ENCODE measurements at places on chromosomes 2 and 18.

GRCh38 chr2:130387071-130387400 is 31.2 kb downstream of the PTPN18 start:
- DNase-seq = no peak

DNA sequence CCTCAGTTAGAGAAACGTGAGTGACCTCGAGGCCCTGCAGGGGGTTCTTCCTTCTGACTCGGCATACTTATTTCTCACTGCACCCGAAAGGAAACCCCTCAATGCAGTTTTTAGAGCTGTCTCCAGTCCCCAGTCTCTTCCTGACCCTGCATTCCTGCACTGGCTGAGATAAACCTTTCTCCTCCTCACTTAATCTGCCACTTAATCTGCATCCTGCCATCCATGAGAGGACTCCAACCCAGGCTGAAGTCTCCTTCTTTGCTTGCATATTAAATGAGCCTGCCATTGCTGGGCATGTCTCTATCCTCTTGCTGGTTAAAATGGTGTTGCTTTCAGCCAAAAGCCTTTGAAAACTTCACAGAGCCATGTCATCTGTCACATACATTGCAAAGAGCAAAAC is 125.6 kb upstream of the GATA6 start:
- DNase-seq = no peak

GRCh38 chr18:9700261-9700796 is 7.8 kb upstream of the RAB31 start:
- DNase-seq = no peak

GRCh38 chr2:7037340-7038333 is 120.4 kb downstream of the RNF144A start:
- DNase-seq = peak; percentile 34

DNA sequence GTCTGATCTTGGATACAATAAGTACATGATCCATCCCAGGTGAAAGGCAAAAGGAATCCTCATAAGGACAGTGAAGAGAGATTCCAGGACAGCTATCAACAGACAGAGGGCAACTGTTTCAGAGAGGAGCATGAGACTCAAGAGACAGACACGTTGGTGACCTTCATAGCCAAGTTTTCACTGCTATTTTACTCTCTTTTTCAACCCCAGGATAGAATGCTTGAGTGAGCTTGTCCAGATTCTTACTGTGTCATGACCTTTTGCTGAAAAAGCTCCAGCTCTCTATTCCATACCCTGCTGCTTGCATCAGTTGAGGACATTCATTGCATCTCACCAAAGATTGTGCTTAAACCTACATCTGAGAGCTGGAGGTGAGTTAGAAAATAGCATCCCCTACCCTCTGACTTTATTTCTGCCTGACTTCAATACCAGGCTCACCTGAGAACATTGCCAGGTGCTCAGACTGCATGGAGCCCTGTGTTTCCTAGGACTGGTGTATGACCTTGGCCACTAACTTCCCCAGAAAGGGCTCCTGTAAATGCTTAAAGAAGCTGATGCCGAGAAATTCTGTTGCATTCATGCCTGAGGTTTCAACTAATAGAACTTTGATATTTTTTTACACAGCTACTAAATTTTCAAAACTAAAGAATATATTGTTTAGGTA is 70.4 kb upstream of the TMEM17 start:
- no peak for DNase-seq

GRCh38 chr2:241232736-241233575 is 44.5 kb downstream of the ANO7 start:
- DNase-seq = no peak

GRCh38 chr2:239393941-239394340 is 6.9 kb downstream of the HDAC4 start:
- no peak for DNase-seq

DNA sequence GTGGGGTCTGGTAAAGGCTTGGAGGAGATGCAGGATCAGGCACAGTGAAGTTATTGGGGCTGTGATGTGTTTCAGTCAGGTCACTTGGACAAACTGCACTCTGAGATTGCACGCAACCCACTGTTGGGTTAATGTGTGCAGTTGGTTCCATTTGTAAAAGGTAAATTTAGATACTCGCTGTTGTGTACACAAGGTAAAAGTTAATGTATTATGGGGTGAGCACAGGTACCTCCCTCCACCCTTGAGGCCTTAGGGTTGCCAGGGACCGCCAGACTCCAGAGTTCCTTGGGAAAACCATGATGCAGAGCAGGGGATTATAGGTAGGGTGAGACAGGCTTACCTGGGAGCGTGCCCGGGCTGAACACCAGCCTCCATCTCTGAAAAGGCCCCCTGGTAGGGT is 20.1 kb downstream of the IMPA2 start:
- DNase-seq = no peak

DNA sequence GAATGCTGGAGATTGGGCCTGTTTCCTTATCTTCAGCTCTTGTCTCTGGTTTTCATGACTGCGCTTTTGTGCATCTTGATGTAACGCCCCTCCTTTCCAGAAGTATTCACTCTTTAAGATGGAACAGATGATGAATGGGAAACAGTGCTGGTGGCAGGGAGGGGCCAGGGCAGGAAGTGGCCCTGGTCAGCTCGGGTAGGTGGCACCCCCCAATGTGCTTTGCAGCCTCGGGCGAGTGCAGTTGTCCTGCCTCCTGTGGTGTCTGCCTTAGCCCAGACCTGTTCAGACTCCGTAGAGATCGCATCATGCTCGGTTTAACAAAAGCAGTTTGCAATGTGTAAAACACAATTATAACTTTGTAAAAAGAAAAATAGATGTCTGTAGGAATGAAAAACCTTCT is 17.0 kb upstream of the MGAT4A start:
- no peak for DNase-seq

DNA sequence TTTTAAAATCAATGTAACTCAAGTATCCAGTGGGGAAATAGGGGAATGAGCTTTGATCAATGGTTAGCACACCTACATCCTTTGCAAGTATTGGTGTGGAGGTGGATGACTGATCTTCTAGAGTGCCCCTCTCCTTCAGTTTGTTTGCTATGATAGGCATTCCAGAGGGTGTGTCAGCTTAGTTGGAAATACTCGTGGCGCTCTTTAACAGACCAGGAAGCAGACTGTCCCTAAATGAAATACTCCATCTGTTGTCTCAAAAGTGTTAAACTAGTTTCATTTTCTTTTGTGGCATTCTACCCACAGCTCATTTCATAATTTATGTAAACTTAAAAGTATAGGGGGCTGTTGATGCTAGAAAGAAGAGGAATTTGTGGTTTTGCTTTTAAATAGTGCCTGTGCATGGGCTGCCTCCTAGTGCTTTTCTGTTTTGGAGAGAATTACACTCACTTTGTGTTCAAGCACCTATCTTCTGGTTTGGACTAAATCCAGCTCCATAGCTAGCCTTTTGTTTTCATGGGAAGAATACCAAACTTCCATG is 66.2 kb downstream of the STAT1 start:
- peak; percentile 53 for DNase-seq

DNA sequence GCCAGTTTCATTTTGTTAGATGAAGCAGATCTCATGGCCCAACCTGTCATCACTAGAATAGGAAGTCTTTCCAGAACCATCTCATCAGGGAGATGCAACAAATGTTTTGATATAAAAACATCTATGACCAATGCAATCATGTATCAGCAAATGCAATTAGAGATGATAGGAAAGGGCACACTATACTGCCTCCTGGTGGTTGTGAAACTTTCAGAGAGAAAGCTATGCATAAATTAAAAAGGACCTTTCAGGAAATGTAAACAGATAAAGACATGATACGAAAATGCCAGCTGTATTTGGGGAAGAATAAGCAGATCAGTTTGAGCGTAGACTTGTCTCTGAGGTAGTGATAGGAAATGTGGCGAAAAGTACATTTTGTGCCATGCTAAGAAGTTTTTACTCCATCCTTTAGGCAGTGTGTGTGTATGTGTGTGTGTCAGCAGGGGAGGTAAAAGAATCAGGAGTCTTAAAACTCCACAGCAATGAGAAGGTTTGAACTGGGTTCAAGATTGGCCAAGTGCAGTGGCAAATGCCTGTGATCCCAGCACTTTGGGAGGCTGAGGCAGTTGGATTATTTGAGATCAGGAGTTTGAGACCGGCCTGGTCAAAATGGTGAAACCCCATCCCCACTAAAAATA is 479.3 kb downstream of the CPS1 start:
- DNase-seq = no peak

DNA sequence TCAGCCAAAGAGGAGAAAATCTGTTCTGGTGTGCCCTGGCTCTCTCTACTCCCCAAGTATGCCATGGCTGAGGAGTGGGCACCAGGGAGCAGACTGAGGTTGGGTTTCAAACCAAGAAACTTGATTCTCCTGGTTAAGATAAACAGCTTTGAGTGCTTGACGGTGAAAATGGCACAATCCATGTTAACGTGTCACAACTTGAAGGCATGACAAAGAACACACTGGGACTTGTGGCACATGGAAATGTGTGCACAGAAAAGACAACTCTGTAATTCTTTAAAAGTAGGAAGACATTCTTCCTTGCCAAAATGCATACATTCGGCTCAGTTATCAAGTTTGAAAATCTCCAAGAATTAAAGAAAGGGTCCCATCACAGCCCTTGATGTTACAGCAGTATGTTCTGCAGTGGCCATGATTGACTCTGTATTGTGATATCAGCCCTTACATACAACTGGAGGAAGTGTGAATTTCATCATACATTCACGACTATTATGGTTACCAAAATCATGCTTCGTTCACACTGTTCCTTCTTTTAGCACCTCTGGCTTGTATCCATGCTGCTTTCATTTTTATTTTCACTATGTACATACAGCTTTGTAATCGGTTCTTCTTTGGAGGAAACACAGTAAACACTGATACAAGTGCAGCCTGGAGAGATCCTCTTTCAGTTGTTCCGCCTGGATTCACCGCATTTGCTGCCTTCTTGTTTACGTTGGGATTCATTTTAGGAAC is 15.6 kb upstream of the ACTG2 start:
- peak; percentile 71 for DNase-seq

DNA sequence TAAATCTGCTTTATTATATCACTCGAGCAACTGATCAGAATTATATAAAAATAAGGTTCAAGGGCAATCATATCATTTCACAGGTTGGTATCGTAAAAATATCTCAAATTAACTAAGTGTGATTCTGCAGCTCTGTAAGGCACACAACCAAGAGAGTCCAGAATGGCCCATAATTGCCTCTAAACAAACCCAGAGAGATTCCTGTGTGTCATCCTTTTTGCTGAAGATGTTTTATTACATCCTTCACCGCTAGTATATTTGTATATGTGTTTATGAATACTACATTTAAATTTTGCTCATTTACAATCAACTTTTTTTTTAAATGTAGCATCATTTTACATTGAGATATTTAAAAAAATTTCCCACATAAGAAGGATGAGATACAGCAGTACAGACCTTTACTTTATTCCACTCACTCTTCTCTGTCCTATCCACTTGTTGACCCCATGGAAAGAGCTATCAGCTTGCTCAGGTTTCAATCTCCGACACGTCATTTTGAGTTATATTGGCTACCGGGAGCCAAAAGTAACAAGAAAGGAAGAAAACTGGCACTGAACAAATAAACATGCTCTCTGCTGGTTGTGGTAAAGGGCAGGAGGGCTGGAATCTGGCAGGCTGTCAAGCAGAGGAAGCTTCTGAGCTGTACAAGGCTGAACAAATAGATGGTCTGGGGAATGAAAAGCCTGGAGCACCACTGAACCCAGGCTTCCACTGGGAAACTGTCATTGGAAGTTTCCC is 23.1 kb downstream of the PLA2R1 start:
- no peak for DNase-seq

DNA sequence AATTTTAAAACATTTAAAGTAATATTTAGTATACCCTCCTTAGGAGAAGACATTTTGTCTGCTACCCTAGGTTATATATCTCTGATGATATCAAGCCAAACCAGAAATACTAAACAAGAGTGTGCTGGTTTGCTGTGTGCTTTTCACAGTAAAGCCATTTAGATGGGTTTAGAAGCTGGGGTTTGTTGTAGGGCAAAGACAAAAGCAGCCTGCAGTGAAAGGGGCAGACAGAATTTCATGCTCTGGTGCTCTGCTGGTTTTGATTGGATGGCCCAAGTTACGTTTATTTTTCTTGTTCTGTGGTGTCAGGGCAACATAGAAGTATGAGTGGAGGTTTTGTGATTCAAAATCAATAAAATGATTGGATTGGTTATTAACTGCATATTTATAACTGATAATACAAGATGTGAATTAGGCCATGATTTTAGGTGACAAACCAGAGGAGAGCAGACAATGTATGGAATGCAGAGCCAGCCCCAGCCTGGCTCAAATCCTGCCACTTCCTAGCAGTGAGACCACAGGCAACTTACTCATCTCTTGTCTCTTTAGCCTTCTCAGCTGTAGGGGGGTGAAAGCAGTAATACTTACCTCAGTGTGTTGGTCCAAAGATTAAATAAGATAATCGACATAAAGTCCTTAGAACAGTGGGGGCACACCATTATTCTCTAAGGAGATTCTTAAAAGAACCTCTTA is 30.9 kb upstream of the IER3IP1 start:
- no peak for DNase-seq

DNA sequence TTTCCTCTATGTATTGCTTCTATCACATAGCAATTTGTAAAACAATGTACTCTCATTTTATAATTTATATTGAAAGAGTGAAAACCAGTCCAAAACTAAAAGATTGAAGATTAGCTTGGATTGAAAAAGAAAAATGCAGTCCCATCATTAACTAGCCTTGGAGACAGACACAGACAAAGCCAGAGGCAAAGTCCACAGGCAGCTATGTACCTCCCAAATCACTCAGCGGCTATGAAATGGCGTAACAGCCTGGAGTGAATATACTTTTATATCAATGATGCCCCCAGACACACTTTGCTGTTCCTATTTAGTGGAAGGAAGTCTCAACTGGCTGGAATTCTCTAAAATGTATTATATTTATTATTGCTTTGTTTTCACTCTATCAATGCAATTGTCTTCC is 33.6 kb upstream of the DOK6 start:
- DNase-seq = no peak

DNA sequence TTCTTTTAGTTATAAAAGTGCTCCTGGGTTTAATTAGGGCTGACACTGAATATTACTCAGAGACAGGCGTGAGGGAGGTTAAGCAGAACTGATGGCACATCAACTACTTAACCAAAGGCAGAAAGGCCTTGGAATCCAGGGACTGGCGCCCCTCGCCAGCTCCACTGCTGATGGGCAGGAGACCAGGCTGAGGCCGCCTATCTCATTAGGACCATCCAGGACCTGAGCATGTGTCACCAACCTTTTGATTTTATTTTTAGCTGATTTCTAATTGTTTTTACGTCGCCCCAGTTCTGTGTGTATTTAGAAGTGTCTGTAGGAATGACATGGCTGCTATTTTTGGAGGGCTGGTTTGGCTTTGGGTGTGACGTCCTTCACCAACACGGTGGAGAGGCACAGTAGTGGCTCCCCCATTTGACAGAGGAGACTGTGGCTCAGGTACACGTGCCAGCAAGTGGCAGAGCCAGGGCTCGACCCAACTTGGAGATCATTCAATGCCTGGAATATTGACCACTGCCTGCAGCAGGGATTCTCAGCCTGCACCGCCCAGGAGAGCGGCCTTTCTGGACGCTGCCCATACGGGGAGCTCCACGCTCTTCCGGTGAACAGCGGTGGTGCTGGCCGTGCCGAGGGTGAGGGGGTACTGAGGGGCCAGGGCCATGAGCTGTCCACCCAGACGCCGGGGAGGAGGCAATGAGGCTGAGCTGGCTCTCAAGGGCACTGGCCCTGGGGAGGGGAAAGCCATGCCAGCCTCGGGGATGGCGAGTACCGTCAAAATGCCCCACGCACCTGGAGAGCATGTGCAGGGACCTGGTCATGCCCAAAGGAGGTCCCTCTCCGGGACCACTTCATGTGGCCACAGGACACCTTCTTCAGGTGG is 205.7 kb downstream of the ASB1 start:
- DNase-seq = no peak

Measured in AML-193 (cell line).